T47D (cell line): ENCODE measurements at places on chromosomes 1 and 21.

- no peak for DNase-seq
Measured at GRCh38 chr1:107683191-107683657, 281.8 kb downstream of the VAV3 start.

DNA sequence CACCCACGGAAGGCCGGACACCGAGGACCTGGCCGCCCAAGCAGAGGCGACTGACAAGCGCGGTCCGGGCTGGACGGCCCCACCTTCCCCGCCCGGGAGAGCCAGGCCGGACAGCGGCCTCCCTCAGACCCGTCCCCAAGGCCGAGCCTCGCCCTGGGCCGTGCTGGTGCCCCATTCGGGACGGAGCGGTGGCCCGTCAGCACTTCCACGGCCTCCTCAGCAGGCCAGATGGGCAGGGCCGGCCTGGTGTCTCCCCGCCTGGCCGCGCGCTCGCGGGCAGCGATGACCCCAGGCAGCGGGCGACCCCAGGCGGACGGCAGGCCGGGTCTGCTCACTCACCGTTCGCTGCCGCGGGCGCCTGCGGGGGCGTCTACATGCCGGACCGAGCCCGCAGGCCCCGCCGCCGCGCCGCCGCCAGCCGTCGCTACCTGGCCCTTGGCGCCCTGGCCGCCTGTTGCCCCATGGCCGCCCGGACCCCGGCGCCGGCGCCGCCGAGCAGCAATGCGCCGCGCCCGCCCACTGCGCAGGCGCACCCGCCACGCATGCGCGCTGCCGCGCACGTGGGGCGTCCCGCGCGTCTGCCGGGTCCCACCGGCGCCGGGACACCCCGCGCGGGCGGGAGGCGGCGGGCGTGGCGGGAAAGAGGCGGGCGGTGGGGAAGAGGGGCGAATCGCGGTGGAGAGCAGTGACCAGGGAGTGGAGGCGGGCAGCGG lies at the start of gene NADK:
TSS of gene NADK (minus strand) at position 521 of the 713 bp plus-strand sequence. CDS start 13,064 bp downstream, outside the sequence.
- DNase-seq: peak; percentile 76

DNA sequence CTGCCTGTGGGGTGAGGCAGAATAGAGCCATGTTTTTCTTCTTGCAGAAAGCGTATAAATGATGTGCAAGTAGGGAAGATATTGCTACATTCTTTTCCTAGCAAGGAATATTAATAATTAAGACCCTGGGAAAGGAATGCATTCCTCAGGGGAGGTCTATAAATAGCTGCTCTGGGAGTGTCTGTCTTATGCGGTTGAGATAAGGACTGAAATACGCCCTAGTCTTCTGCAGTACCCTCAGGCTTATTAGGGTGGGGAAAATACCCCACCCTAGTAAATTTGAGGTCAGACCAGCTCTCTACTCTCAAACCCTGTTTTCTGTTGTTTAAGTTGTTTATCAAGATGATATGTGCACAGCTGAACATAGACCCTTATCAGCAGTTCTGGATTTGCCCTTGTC lies 155.9 kb upstream of the HMCN1 start:
- DNase-seq: no peak

DNA sequence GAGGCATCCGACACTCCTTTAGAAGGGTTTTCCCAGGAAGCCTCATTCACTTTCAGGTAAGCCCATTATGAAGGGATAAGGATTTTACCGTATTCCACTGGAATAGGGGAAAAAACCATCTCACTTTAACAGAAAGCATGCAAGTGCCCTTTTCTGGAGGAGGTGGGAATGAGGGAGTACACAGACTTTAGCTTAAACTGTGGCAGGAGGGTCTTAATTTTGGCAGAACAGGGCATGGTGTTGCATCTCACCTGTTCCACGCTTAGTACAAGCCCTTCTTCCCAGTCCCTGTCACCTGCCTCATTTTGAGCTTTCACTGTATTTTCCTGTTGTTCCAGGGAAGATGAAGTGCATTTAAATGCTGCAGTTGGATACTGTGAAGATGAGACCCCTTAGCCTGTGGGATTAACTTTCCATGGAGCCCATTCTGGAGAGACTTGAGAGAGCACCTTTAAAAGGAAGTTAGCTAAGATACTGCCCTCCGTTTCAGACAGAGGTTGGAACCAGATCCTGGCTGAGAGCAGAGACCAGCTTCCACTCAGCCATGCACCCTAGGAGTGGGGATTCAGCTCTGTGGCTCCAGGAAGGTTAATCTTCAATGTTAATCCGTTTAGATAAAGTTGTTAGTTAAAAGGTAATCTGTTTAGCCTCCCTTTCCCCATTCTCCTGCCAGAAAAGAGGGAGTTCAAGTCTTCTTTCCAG lies 42.6 kb downstream of the PBX1 start:
- no peak for DNase-seq

DNA sequence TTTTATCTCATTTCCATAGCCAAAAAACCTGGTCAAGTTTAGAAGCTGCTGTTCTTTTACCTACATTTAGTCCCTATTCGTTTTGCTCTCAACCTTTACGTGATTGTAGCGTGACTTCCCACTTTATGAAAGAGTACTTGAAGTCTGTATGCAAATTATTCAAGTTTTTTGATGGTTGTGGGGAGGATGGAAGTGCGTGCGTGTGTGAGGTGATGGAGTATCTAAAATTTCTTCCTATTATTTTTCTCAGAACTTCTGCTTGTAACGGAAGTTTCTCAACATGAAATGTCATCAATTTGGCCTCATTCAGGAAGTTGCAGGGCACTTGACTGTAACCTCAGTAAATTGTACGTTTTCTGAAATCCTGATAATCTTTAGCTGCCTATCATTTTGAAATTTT lies 64.0 kb downstream of the SAMSN1 start:
- no peak for DNase-seq

DNA sequence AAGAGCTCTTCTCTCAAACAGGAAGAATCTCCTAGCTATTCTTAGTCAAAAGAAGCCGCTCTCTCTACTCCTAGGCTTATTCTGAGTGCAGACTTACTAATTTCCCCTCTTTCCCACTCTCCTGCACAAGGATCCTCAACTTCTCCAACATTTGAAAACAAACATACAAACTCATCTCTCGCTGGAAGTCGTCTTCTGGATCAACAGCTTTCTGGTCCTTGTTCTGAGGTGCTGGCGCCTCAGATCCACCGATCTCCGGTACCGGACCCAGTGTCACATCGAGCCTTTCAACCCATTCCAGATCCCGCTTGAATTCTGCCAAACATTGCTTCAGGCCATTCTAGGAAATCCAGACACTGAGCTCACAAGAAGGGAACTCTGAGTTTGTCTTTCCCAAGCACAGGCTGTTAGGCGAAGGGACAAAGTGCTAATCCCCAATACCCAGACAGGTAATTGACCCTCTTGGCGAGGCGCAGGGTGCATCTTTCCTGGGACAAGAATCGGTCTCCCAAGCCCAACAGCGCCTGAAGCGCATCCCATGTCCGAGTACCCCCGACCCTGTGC lies 696 bp downstream of the EBNA1BP2 start:
- no peak for DNase-seq

GRCh38 chr1:30081379-30082102 lies 641.8 kb downstream of the MATN1 start:
- DNase-seq: no peak

GRCh38 chr21:22319435-22319834 lies 1321.2 kb downstream of the NCAM2 start:
- DNase-seq: no peak

DNA sequence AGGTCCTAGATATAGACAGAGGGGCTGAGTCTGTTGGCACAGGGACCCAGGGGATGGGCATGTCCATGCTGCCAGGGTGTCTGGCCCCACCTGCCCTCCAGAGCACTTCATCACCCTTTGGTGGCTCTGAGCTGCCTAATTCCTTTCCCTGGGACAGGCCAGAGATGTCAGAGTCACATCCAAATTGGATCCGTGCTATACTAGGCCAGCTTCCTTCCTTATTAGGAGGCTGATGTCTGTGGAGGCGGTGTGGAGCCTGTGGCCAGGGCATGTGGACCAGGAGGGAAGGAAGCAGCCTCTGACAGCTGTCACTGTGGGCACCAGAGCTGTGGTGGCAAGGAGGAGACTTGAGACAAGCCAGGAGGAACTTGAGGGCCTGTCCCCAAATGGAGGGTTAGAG lies 77.7 kb upstream of the TMEM51 start:
- no peak for DNase-seq

- no peak for DNase-seq
Measured at GRCh38 chr1:229479660-229480399, 28.3 kb downstream of the NUP133 start.

- DNase-seq: no peak
Measured at GRCh38 chr1:241870336-241870735, 22.3 kb downstream of the EXO1 start.

DNA sequence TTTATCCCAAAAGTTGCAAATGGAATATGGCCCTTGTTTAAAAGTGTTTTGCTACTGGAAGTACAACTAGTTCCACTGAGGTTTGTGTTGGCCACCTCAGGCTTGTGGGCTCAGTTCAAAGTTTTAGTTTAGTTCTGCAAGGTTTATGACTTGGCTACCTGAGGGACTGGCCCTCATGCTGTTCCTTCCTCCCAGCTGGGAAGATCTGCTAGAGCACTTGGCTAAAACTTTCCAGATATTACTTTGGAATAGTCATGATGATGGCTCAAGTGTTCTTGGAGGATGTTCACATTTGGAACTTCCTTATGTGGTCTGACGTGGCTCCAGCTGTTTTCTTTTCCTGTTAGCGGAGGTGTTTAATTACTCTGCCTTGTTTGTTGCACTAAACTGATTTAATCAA lies 110.2 kb upstream of the IVNS1ABP start:
- no peak for DNase-seq

DNA sequence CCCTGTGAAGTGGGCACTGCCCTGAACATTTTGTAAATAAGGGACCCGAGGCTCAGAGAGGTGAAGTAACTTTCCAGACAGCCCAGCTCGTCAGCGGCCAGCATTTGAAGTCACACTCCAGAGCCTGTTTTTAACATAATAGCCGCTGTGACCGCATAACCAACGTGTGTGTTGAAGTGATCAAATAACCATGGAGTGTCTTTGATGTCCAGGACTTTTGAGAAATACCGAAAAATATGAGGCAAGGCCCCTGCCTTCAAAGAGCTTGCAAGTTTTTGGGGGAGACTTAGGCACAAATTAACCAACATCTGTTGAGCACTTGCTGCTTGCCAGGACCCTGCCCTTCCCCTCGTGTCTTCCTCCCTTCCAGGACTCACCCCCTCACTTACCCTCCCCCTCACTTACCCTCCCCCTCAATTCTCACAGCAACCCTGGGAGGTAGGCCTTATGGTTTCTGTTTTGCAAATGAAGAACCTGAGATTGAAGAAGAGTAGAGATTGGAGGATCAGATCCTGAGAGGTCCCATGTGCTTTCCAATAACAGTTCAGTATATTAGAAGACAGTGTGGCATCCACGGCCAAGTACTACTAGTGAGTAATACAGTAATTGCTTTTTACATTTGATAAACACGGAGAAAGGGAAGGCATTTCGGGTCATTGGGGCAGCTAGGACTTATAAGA lies 1.3 kb upstream of the SLC16A1 start:
- no peak for DNase-seq

GRCh38 chr1:112284796-112285195 lies 111.2 kb upstream of the CTTNBP2NL start:
- DNase-seq: no peak

DNA sequence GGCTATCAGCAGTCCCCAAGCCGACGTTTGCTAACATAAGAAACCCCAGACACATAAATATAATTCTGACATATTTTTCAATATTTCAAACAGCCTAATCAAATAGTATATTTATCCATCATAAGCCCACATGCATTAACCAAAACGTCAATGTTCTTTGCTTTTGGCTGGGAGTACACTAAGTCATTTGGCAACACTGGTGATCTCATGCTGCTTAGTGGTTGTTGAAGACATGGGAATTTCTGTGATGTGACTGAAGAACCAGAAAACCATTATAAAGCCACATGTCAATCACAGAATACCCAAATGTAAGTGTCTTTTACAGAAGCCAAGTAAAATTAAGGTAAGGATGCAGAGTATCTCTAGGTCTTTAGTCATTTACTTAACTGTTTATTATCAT lies 57.6 kb downstream of the PLPPR5 start:
- DNase-seq: no peak

- no peak for DNase-seq
Measured at GRCh38 chr1:188904201-188904600, 1573.5 kb downstream of the BRINP3 start.

GRCh38 chr1:186849826-186850225 lies 21.1 kb downstream of the PLA2G4A start:
- no peak for DNase-seq

DNA sequence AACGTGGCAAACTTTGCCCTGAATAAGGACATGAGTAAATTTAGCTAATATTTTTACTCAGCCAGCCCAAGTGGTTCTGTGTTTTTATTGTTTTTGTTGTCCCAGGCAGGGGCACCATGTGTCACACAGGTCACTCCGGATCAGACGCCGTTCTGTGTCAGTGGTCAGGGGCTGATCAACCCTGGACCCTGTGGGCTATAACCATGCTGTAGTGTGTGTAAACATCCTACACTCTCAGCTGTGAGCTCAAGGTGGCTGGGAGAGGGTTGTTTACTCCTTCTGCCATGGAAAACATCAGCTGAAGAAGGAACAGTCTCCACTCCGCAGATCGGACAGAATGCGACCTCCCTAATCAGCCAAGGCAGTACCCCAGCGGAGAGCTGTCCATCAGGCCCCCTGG lies 26.5 kb upstream of the KCNQ4 start:
- DNase-seq: no peak

GRCh38 chr1:74681449-74681848 lies 7.9 kb upstream of the ERICH3 start:
- DNase-seq: no peak

DNA sequence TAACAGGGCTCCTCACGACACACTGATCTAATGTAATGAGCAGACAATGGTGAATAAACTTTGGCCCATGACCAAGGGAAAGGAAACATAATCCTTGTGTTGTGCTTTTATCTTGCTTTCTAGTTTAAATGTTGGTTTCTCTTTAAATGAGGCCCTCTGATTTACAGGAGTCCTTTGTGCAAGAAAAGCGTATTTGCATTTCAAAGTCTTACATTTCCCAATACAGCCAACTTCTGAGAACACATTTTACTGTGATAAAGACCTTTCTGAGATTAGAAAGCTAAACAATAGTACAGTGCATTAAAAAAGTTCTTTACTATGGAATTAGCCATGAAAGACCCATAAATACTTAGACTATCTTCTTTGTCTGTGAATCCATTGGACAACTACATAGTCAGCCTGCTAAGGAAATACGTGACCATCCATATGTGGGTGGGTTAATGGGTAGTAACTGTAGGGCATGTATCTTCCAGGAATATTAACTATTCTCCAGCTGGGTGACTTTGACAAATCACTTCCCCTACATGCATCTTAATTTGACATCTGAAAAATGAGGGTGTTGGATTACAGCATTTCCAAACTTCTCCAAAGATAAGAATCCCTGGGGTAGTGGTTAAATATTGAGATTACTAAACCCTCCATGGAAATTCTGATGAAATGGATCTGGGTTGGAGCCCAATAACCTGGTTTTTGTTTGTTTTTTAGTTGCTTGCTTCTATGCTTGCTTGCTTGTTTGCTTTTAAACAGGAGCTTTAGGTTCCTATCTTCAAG lies 50.3 kb upstream of the USP1 start:
- DNase-seq: peak; percentile 12

- no peak for DNase-seq
Measured at GRCh38 chr1:66182551-66183178, 351.3 kb upstream of the SGIP1 start.
